ENCODE measurements at places on chromosomes 13 and 19.
A peak's percentile ranks its signal among the peaks of the same experiment; 100 is the strongest.

- DNase-seq: no peak
Measured at GRCh38 chr19:30516531-30516930, 144.3 kb downstream of the ZNF536 start.

DNA sequence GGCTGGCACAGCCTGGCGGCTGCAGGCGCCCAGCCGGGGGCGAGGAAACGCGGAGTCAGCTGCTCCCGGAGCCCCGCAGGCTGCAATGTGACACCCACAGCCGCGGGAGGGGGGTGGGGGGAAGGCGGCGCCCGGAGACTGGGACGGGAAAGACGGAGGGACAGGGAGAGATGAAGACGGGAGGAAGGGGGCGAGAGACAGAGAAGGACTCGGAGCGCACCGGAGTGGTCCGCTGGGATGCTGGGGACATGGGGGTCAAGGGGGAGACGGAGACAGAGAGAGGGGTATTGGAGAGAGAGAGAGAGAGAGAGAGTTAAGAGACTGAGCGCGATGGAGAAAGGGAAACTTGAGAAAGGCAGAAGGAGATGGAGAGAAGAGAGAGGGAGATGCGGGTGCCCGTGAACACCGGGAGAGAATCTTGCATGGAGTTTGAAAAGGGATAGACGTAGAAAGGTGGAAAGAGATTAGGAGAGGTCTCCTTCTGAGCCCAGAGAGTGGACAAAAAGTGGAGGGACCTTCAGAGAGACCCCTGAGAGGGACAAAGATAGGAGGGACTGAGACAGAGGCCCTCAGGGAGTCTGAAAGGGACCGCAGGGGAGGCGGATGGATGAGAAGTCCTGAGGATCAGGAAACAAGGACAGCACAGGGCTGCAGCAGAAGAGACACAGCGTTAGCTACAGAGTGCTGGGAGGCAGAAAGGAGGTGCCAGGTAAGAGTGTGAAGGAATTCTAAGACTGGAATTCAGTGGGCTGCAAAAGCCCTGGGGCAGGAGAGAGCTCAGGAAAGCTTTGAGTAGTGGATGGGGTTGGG, 1.0 kb downstream of the SCN1B start:
- DNase-seq: no peak

DNA sequence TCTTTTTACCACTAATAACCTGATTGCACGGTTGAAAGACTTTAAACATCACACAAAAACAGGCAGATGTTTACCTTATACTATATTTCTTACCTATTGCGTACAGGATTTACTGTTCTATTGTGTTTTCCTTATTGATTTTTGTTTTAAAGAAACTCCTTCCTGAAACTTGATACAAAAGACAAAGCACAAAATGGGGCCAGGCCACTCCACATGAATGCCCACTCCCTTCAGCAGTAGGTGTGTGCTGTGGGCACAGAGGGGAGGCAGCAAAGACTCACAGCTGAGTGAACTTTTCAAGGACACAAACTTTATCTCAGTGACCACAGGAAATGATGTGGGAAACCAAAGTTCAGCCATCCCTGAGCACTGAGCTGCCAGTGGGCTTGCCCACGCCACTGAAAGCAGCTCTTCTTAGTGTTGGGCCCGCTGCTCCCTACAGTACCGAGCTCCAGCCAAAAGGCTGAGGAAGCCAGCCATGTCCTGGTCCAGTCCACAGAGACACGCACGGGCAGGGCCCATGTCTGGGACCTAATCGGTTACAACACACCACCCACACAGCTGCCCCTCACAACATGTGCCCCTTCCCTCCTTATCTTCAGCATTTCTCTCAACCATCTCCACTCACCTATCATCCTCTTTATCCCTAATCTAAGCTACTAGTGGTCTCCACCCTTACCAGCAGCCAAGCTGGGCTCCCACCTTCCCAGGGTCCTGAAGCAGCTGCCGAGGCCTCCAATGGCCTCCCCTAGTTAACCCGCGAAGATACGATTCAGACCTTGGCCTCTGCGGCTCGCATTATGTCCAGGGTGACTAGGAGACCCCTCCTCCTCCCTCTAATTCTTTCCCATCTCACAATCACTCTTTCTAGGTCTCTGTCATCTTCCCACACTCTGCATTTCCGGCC, 39.5 kb downstream of the ATP7B start:
- DNase-seq: no peak

GRCh38 chr13:66113882-66114526, 1116.1 kb downstream of the PCDH9 start:
- no peak for DNase-seq

DNA sequence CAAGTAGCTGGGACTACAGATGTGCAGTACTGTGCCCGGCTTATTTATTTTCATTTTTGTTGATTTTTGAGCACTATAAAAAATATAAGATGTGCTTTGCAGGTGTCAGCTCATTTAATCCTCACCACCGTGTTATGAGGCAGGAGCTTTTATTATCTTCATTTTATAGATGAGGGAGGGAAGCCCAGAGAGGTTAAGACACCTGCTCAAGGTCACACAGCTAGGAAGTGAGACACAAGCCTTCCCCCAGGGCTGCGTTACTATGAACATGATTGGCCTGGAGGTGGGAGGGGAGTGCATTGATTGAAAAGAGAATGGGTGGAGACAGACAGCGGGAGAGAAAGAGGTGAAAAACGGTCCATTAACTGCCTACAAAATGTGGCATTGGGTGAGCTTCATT, 7.2 kb downstream of the ANKRD24 start:
- no peak for DNase-seq

DNA sequence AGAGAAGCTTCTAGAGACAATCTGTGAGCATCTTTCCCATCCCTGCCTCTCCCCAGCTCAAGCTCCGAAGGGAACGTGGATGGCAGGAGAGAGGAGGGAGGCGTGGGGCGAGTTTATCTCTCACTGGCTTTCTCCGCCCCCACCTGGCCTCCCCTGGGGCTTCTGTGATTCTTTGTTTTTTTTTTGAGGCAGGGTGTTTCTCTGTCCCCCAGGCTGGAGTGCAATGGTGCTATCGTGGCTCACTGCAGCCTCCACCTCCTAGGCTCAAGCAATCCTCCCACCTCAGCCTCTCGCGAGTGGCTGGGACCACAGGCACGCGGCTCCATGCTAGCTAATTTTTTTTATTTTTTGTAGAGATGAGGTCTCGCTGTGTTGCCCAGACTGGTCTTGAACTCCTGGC, 23.0 kb downstream of the EFNA2 start:
- no peak for DNase-seq

GRCh38 chr13:36717966-36718545, 44.2 kb downstream of the SERTM1 start:
- no peak for DNase-seq

- DNase-seq: no peak
Measured at GRCh38 chr13:80454245-80454644, 113.3 kb upstream of the SPRY2 start.

- DNase-seq: no peak
Measured at GRCh38 chr19:38221421-38221820, 2.6 kb downstream of the DPF1 start.

GRCh38 chr19:48137411-48137810, 26.8 kb upstream of the PLA2G4C start:
- DNase-seq: no peak

GRCh38 chr13:25249001-25249543, 38.2 kb downstream of the MTMR6 start:
- no peak for DNase-seq

DNA sequence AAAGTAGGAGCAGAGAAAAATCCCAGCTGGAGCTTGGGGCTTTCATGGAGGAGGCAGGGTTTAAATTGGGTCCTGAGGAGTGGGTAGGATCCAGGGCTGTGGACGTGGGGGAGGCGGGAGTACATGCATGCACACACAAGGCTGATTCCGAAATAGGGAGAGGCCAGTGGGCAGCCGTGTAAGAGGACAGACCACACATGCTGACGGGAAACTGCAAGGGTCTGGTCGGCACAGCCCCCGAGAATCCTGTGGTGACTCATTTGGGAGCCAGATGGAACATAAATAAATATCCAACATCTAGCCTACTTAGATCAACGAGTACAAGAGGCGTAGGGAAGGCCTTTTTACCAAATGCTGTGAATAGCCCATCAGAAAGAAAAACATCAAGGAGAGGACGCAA, 216.3 kb upstream of the ZNF507 start:
- DNase-seq: no peak

DNA sequence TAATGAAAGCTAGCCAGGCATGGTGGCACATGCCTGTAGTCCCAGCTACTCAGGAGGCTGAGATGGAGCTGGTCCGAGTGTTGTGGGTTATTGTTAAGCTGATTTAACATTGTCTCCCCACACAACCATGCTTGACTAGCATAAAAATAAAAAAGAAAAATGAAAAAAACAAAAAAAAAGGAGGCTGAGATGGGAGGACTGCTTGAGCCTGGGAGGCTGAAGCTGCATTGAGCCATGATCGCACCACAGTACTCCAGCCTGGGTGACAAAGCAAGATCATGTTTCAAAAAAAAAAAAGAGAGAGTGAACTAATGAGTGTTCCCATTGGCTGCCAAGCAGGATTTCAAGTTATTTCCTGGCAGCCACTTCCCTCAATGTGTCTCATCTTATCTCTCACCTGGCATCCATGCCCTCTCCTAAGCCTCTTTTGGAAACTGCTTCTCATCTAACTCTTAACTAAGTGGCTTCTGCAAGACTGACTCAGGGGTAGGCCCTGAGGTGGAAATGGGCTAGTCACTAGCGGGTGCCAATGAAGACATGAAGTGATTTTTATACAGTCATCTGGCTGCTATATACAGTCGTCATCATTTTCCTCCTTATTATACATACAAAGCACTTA, 4.9 kb downstream of the THAP8 start:
- no peak for DNase-seq

GRCh38 chr13:108033800-108034707, 181.3 kb downstream of the LIG4 start:
- no peak for DNase-seq

- DNase-seq: no peak
Measured at GRCh38 chr19:23460656-23461055, 65.4 kb upstream of the ZNF91 start.

- DNase-seq: no peak
Measured at GRCh38 chr13:110268061-110268460, 38.9 kb downstream of the COL4A1 start.

GRCh38 chr13:60583911-60584753, 187.1 kb downstream of the TDRD3 start:
- DNase-seq: peak; percentile 29

DNA sequence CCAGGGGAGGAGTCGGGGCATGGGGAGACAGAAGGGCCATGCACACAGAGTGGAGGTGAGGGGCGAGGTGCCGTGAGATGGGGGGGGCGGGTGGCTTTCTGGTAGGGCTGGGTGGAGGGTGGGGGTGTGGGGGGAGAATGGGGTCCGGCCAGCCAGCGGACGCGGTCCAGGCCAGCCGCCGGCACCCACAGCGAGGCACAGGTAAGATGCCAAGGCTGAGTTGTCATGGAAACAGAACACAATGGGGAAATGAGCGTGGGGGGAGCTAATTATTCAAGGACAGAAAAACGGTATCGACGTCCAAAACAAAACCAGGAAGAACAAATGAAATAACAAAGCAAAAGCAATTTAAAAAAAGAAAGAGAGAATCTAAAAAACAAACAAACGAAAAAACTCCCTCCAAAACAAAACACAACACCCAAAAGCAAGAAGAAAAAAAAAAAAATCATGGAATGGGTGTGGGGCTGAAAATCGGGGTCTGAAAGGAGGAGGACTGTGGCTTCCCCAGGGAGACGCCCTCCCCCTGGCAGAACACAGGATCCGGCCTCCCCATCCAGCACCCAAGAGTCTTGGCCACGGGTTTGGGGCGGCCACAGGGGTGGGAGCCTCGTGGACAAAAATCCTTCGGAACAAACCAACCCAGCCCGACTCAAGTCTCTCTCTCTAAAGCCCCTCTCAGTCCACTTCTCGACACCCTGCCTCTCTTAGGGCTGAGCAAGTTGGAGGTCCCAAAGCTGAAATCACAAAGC, 92.5 kb downstream of the PTPRS start:
- no peak for DNase-seq

DNA sequence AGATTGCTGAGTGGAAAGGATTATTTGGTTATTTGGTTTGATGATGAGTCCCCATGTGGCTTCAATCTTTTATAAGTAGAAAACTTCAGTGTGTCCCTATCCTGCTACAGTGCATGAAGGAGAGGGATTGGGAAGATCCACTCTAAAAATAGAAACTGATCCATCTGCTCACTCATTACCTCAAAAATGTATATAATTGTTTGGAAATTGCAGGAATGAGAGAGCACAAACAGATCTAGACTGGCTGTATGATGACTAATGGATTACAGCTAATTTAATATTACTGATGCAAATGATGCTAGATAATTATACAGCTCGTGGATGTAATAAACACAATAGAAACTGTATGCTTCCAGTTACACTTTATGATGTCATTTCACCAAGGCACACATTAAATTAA, 625.3 kb upstream of the PRR20A start:
- DNase-seq: no peak

All from AG04450 (cell line).